ENCODE measurements at places on chromosomes 1 and 21. TPM values are rescaled to one million over a fixed set of nuclear protein-coding genes. Genes with fewer than 3 reads are reported as not detected.

- no peak for DNase-seq
These were observed 47.7 kb upstream of the RPL11 start for GRCh38 chr1:23643736-23644554.

DNA sequence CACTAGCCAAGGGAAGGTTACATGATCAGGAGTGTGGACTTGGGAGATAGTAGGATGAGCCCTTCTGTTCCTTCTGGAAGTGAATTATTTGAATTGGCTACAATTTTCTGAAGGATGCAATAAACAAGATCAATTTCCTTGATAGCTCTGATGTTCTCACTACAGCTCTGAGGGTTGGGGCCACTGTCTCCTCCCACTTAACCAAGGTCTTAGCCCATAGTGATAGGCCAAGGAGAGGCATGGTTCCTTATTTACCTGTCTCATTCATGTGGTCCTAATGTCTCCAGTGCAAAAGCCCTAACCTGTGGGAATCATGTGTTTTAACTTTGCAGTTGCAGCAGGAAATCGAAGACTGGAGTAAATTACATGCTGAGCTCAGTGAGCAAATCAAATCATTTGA, 34.8 kb downstream of the MIA3 start:
- no peak for DNase-seq

The SPATA45 gene
- not detected for total RNA-seq

The GSTM4 gene
- 14.3 TPM for total RNA-seq
